IMR-90 (cell line): ENCODE measurements at places on chromosomes 7 and 10. TPM values are rescaled to one million over a fixed set of nuclear protein-coding genes. Genes with fewer than 3 reads are reported as not detected.

GRCh38 chr7:155371884-155372781 is 74.5 kb downstream of the INSIG1 start:
- no peak for DNase-seq

GRCh38 chr10:86265236-86265894 is 101.2 kb downstream of the GRID1 start:
- DNase-seq: no peak

The AKR1D1 gene
- not detected in 2 replicates for total RNA-seq

The GIMAP6 gene
- total RNA-seq: not detected in 2 replicates

The EBLN1 gene
- not detected in 2 replicates for total RNA-seq

The WIPF3 gene
- not detected in 2 replicates for total RNA-seq

- DNase-seq: peak; percentile 79
Measured at GRCh38 chr10:51159841-51160240, 85.6 kb downstream of the PRKG1 start.

GRCh38 chr7:3916146-3916545 is 615.1 kb downstream of the SDK1 start:
- DNase-seq: peak; percentile 62

- no peak for DNase-seq
Measured at GRCh38 chr10:85597006-85597405, 769.6 kb downstream of the GRID1 start.

DNA sequence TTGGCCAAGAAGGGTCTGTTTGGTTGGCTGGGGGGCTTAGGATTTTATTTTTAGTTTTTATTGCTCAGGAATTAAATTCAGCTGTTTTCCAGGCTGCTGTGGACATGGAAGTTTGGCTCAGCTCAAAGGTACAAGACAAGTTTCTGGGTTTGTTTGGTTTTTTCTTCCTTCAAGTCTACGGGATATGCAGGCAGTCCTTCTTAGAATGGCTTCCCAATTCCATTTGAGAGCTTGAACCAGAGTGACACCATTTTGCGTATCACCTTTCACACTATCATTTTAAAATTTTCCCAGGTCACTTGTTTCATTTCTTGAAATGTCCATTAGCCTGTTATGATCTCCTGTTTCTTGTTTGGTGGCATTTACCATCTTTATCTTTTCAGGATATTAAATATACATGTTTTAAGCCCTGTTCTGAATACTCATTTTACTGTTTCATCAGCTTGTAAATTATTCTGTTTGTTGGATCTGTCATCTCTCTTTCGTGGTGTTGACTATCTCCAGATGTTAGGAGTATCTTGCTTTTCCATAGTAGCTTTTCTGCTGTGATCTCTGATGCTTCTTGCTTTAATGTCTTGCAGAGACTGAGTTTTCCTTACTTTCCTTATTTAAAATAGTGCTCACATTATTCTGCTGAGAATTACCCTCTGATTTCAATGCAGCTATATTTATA is 9.4 kb upstream of the TMEM168 start:
- DNase-seq: no peak

GRCh38 chr10:18059826-18060559 is 80.2 kb upstream of the CACNB2 start:
- peak; percentile 47 for DNase-seq

- no peak for DNase-seq
Measured at GRCh38 chr10:43371418-43371817, at the start of gene FXYD4. FXYD4 (plus strand) TSS chr10:43371636; CDS start chr10:43373747, 2,111 bp downstream.

The APBB1IP gene
- not detected in 2 replicates for total RNA-seq

The GRM8 gene
- total RNA-seq: not detected in 2 replicates

DNA sequence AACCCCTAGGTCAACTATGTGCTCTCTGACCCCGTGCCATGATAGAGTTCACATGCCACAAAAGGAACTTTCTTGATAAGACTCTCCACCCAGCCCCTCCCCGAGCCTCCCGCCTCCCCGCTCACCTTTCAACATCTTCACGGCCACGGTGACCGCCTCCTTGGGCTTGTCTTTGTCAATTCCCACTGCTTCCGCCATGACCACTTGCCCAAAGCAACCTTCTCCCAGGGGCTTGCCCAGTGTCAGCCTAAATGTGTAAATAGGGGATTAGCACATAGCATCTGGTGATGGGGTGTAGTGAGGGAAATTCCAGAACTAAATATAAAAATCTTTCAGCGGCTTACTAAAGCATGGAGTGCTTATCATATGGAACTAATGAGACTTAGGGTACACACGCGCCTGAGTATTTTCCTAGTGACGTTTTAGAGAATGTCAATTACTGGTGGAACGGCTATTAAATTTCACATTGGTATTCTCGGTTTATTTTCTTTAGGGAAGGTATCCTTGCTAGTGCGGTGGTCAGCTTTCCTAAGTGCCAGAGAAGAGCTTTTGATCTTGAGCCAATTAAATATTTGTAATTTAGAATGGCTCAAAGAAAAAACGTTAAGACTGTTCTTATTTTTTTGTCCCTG is 97.4 kb downstream of the FGFR2 start:
- DNase-seq: no peak

GRCh38 chr7:49878089-49878488 is 104.7 kb downstream of the VWC2 start:
- no peak for DNase-seq

- DNase-seq: no peak
Measured at GRCh38 chr10:89963451-89964102, 262.2 kb downstream of the KIF20B start.

The ITGB8 gene
- total RNA-seq: 10.2 and 10.8 TPM in 2 replicates

- DNase-seq: no peak
Measured at GRCh38 chr10:130360826-130361311, 224.7 kb downstream of the GLRX3 start.

The BLNK gene
- total RNA-seq: not detected in 2 replicates

The PAPOLB gene
- total RNA-seq: under 0.01 TPM in 2 replicates

- no peak for DNase-seq
Measured at GRCh38 chr7:7315851-7316250, 133.5 kb downstream of the C1GALT1 start.

The NOS3 gene
- total RNA-seq: 0.28 and 0.72 TPM in 2 replicates

The GNGT1 gene
- total RNA-seq: not detected in 2 replicates

The TMEM176B gene
- total RNA-seq: not detected in 2 replicates

DNA sequence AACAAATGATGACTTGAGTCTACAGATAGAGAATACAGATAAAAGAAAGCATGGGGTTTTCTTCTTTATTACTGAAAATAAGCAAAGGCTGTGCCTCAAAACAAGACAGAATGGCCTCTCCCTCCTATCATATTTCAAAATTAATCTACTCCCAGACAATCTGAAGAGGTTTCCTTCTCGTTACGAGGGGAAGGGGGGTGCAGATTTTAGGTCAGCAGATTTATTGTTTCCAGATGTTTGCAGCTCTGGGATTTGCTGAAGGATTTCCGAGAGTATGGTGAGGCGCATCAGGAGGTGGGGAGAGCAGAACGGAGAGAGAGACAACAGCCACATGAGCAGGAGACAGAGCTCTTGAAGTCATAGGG is 89.8 kb downstream of the KIAA1549 start:
- no peak for DNase-seq

The PRTFDC1 gene
- total RNA-seq: 17.9 and 24.2 TPM in 2 replicates

- DNase-seq: peak; percentile 27
Measured at GRCh38 chr10:34116220-34116641, 698.9 kb downstream of the PARD3 start.

- no peak for DNase-seq
Measured at GRCh38 chr10:18224626-18225445, 84.6 kb downstream of the CACNB2 start.
